Activated CD4-positive, alpha-beta T cell treated with anti-CD3 and anti-CD28 coated beads, Interleukin-2, amount 50 U/mL, for 24 hours (primary cell): ENCODE measurements at places on chromosomes 2 and 18.

- DNase-seq = no peak
Measured at GRCh38 chr2:39494784-39495251, 57.7 kb upstream of the MAP4K3 start.

DNA sequence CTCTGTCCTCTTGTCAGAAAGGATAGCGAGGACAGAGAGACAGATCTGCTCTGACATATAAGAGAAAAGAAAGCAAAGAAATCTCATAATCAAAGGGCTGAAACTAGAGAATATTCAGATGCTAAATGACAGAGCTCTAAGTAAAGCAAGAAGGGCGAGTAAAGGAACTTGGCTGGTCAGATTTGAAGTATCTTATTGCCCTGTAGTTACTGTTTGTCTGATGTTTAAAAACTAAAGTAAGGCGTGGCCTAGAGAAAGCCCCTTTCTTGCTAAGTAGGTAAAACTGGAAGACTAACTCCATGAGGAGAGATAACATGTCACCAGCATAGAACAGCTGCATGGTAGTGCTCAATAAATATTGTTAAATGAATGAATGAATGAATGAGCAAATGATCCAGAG is 70.0 kb downstream of the CRACDL start:
- no peak for DNase-seq

DNA sequence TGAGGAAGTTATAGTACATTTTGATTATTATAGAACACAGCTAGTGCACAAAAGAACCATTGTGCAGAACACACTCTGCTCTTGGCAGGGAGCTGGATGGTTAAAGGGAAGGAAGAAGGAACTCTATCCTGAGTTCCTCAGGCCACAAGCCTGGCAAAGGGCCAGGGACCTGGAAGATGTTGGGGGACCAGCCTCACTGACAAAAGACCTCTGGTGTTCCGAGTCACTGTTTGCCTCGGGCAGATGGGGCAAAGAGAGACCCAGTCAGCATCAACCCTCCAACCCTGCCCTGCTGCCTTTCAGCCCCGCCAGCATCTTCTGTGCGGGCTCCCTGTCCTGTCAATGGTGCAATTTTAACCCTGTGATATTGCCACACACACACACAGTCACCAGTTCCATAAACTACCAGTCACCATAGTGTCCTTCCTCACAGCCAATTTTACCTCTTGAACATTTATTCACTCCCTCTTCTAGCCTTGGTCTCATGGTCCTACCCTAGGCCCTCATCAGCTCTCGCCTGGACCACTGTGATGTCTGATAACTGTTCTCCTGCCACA is 21.9 kb downstream of the NEMP2 start:
- no peak for DNase-seq

DNA sequence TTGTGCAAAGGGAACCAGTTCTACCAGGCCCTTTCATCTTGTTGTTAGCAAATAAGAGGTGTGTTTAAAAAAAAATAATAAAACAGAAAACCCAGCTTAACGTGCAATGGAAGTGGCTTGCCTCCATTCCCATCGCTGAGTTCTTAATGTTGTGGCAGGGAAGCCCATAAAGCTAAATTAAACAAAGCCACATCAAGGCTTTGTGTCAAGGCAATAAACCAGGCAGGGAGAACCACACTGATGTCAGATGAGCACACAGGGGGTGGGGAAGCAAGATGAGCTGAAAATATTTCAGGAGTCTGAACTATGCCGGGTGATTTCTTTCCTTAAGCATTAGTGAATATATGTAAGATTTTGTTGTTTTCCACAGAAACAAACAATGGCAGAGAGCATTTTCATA is 73.5 kb downstream of the PHLPP1 start:
- no peak for DNase-seq

DNA sequence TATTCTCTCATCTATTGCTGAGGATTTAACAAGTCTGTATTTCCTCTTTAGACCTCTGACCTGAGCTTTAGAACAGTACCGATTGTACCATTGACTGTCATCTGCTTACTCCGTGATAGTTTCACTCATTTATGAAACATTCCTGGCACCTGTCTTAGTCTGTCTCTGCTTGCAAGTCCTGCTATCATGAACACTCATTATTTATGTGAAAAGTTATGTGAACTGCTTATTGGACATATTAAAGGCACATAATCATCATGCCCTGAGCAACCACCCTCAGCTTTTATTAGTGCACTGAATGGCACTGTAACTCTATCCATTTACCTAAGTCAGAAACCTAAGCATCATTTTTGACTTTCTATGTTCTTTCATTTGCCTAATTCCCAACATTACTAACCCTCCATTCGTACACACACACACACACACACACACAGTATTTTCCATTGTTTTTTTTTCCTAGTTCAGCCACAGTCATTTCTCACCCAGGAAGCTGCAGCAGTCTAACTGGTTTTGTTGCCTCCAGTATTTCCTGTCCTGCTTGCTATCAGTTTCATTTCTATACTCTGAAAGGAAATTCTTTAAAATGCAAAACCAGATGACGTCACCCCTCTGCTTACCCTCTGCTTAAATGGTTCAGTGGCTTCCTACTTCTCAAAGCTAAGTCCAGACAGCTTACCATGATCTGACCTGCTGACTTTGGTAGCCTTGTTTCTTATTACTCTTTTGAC is 146.1 kb downstream of the HAUS1 start:
- no peak for DNase-seq

DNA sequence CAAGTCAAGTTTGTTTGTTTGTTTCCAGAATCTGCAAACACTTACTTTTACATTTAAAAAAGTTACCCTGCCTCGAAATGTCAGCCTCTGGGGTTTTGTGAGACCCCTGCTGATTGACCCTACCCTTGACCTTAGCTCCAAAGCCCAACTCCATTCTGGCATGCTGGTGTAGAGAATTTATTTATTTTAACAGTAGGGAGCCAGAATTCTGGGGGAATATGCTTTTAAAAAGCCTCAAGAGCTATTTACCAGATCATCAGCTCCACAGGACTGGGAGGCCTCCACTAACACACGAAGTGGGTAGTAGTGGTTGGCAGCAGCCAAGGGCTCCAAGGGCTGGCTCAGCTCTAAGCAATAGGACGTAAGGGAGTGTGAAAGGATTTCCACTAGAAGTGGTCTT is 23.2 kb upstream of the GREB1L start:
- no peak for DNase-seq

- DNase-seq = no peak
Measured at GRCh38 chr2:148721520-148721931, 77.0 kb downstream of the EPC2 start.

- DNase-seq = no peak
Measured at GRCh38 chr2:230068651-230069055, at the start of gene SLC16A14. Gene SLC16A14 (minus strand): TSS chr2:230068924. CDS start chr2:230059352, 9,572 bp downstream.

DNA sequence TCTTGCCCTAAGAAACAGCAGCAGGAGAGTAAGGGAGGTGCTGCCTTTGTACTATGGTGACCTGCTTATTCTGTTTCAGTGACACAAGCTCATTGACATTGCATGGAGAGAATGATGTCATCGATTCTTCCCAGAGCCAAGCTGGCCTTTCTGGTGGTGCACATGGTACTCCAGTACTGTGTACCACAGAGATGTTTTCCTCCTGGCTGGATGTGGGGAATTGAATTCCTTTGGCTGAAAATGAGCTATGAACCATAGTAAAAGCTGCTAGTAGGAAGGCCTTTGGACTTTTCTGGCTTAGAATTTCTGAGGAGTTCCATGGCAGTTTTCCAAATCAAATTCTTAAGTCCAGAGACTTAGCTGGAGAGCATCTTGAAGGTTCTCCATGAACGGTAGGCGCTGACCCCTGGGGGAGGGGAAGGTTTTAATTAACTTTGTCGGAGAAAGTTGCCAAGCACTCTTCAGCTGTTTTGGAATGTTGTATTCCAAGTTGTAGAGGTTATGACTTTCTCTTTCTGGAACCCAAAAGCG is 17.1 kb upstream of the B3GNT2 start:
- DNase-seq = no peak

- no peak for DNase-seq
Measured at GRCh38 chr18:61894751-61895524, 2.1 kb upstream of the RNF152 start.
